Neural crest cell (in vitro differentiated cells): ENCODE measurements at places on chromosomes 12 and 14.

DNA sequence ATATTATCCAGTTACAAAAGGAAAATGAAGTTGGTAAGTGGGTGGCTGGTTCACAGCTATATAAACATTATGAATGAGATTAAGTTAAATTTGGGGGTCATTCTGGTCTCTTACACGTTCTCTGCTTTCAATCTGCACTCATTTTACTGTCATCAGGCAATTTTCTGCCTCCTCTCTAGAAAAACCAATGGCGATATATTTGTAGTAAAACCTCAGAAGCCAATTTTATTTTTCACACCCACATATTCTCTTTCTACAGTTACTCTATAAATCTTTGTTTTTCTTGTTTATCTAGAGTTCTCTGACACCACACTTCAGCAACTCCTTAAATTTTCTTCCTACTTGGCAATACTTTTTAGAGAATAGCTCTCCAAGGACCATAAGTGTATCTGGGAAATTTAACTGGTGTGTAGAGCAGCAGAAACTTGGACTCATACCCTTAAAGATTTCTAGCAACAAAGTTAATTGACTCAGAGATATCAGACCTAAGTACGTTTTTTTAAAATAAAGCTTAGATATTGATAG, 926.9 kb downstream of the TMTC2 start:
- no peak overlapping the region for H3K27ac ChIP-seq
- H3K4me3 ChIP-seq, result no peak overlapping the region
- no peaks in the 10 kb centered on the region for H3K27me3 ChIP-seq
- H3K4me1 ChIP-seq, result no peaks in the 10 kb centered on the region

DNA sequence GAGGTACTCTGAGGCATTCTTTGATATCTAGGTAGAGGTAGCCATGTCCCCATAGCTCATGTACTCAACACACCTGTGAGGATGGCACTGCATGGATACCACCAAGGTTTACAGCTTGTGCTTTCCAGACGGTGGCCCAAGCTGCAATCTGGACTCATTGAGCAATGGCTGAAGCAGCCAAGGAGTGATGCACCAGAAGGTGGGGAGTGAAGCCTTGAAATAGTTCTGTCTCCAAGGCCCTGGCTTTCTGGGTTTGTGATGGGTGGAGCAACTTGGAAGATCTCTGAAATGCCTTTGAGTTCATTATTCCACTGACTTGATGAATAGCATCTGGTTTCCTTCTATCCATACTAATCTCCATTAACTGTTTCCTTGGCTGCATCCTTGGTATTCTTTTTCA, 290.0 kb upstream of the NOVA1 start:
- H3K27ac ChIP-seq, result no peak overlapping the region
- no peak for DNase-seq

DNA sequence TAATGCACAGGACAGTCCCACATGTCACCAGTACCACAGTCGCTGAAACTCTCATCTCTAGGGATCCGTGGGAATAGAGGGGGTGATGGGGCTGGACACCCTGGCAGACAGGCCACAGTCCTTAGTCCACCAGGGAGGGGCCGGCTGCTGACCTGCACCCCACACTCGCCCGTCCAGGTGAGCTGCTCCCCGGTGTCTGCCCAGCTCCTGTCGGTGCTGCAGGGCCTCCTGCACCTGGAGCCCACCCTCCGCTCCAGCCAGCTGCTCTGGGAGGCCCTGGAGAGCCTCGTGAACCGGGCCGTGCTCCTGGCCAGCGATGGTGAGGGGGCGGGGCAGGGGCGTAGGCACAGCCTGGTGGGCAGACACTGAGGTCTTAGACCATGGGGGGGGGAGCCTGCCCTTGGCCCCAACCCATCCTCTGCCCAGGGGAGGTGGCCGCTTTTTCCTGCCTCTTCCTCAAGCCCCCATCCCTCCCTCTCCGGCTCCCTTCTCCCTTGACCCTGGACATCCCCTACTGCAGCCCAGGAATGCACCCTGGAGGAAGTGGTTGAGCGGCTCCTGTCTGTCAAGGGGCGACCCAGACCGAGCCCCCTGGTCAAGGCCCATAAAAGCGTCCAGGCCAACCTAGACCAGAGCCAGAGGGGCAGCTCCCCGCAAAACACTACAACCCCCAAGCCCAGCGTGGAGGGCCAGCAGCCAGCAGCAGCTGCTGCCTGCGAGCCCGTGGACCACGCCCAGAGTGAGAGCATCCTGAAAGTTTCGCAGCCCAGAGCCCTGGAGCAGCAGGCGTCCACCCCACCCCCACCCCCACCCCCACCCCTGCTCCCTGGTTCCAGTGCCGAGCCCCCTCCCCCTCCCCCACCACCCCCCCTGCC, 17.1 kb upstream of the ADSS1 start:
- H3K4me1 ChIP-seq, result peaks cover 4% of the 10 kb centered on the region
- H3K27me3 ChIP-seq, result no peaks in the 10 kb centered on the region
- no peak for DNase-seq
- no peak overlapping the region for H3K4me3 ChIP-seq
- H3K27ac ChIP-seq, result no peak overlapping the region

- peaks cover 72% of the 10 kb centered on the region for H3K27me3 ChIP-seq
- H3K4me1 ChIP-seq, result peaks cover 33% of the 10 kb centered on the region
- peak within 1 kb of the TSS; percentile 75 for H3K4me3 ChIP-seq
- no peak within 1 kb of the TSS for H3K27ac ChIP-seq
- no peaks in the 10 kb centered on the region for H3K36me3 ChIP-seq
- DNase-seq, result no peak
Observed at GRCh38 chr14:100726550-100727085, at the start of gene DLK1. DLK1 (plus strand) TSS chr14:100726892; CDS start chr14:100727069, 177 bp downstream.

DNA sequence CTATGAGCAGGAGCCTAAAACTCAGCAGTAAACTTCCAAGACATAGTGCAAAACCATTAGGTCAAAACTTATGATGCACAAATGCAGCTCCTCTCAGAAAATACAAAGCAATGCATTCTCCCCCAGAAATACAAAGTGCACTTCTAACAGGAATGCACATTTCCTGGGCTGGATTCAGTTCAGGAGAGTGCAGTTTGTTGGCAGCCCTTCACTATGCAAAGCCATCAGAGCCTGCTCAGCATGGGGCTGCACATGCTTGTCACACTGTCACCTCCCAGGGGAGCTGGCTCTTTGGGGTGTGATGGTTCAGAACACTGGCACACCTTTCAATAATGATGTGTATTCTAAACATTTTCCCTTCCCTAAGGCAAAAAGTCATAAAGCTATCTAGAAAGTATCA, 110.4 kb downstream of the KCNK10 start:
- no peaks in the 10 kb centered on the region for H3K27me3 ChIP-seq
- H3K27ac ChIP-seq, result no peak overlapping the region
- H3K4me3 ChIP-seq, result no peak overlapping the region
- no peak for DNase-seq

DNA sequence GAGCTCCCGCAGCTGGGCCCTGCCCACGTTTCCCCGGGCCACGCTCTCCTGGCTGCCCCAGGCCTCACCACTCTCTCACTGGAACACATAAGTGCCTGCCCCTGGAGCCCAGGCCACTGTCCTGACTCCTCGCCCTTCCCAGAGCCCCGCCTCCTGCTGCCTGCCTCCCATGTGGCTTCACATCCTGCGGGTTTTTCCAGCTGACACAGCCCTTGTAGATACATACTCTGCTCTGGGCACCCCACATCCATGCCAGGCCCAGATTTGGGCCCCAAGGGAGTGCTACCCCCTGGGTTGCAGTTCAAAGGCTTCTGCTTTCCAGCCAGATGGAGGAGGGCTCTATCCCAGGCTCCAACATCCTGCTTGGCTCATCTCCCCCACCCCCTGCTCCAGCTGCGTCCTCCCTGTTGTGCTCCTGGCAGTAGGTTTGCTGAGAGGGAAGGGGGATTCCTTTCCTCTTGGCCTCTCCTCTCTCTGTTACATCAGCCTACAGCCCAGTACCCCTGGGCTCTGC, 60.1 kb downstream of the TSPAN9 start:
- H3K27me3 ChIP-seq, result no peaks in the 10 kb centered on the region
- no peak overlapping the region for H3K4me3 ChIP-seq
- DNase-seq, result peak; percentile 25
- H3K4me1 ChIP-seq, result peaks cover 30% of the 10 kb centered on the region
- H3K27ac ChIP-seq, result peak overlapping the region; percentile 43

DNA sequence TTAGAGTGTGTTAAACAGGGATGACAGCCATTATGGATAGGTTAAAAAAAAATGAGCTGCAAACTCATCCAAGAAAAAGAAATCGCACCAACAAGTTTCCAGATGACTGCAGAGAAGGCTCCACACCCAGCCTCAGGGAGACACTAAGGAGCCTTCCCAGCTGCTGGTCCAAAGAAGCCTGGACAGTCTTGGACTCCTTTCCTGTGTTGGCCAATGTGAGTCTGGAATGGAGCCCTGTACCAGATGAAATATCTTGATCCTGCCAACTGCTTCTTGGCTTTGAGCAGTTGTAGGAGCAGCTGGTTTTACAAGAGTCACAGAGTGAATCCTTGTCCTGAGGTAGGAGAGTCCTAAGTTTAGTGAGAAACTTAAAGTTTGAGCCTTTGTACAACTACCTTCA, 44.5 kb downstream of the SLC38A1 start:
- H3K27me3 ChIP-seq, result no peaks in the 10 kb centered on the region
- H3K4me1 ChIP-seq, result peaks cover 7% of the 10 kb centered on the region
- peaks cover 30% of the 10 kb centered on the region for H3K36me3 ChIP-seq
- no peak overlapping the region for H3K4me3 ChIP-seq
- H3K27ac ChIP-seq, result no peak overlapping the region
- no peak for DNase-seq

DNA sequence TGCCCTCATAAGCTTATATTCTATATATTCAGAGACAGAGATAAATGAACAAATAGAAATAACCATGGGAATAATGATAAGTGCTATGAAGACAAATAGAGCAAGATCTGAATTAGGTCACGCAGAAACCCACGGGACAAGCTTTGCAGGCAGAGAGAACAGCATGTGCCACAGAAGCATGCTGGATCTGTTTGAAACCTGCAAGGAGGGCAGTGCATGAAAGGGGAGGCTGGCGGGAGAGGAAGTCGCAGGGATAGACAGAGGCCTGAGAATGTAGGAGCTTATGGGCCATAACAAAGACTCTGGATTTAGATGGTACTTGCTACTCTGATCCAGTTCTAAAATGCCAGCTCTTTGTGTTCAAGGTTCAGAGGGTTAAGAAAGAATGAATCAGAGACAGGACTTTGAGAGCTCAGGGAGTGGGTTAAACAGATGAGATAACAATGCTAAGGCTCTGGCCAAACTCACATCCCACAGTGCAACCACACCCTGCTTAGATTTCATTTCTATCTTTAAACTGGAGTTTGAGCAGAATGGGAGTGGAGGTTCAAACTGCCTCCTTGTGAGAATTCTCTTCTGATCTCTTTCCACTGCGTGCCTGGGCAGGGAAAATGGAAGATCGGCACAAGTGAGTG, 49.2 kb upstream of the PPP1R12A start:
- H3K27ac ChIP-seq, result no peak overlapping the region
- H3K4me3 ChIP-seq, result no peak overlapping the region
- H3K4me1 ChIP-seq, result no peaks in the 10 kb centered on the region
- no peak for DNase-seq

GRCh38 chr14:103593577-103593976, 30.8 kb downstream of the COA8 start:
- no peak for DNase-seq
- H3K27ac ChIP-seq, result peak overlapping the region; percentile 98
- H3K36me3 ChIP-seq, result peaks cover 8% of the 10 kb centered on the region
- H3K4me3 ChIP-seq, result no peak overlapping the region
- H3K4me1 ChIP-seq, result peaks cover 32% of the 10 kb centered on the region

- no peaks in the 10 kb centered on the region for H3K27me3 ChIP-seq
- no peak overlapping the region for H3K4me3 ChIP-seq
- peaks cover 10% of the 10 kb centered on the region for H3K4me1 ChIP-seq
- H3K27ac ChIP-seq, result no peak overlapping the region
- H3K36me3 ChIP-seq, result peaks cover 10% of the 10 kb centered on the region
Observed at GRCh38 chr12:48824112-48824511, 5.8 kb downstream of the CACNB3 start.

DNA sequence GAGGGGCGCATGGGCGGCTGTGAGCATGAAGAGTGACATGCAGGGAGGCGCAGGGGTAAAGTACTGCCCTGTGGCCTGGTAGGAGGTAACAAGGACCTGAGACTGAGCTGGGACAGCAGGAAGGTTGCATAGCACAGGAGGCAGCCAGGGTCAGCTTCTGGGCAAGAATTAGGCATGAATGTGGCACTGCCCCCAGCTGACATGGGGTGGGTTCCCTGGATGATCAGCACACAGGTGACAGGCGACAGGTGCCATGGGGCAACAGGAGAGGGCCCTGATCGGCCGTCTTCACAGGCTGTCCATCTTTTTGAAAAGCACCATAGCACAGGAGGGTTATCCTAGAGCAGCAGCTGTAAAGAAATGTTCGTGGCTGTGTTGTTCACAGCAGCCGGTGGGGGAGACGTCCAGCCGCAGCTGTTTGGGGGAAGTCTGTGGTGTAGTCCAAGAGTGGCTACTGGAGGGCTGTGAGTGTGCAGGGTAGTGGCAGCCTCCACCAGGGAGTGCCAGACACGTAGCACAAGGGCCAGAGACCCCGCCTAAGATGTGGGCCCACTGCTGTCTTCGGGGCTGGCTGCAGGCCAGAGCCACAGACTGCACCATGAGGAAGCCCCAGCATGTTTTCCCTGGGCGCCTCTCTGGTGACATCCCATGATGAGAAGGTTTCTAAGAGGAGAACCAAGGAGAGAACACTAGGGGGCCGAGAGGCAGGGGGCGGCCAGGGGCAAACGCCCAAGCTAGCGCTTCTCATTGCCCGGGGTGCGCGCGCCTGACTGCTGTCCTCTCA, 8.4 kb downstream of the CLBA1 start:
- H3K27me3 ChIP-seq, result no peaks in the 10 kb centered on the region
- no peaks in the 10 kb centered on the region for H3K4me1 ChIP-seq
- H3K4me3 ChIP-seq, result peak overlapping the region; percentile 9
- H3K27ac ChIP-seq, result no peak overlapping the region
- peaks cover 17% of the 10 kb centered on the region for H3K36me3 ChIP-seq

DNA sequence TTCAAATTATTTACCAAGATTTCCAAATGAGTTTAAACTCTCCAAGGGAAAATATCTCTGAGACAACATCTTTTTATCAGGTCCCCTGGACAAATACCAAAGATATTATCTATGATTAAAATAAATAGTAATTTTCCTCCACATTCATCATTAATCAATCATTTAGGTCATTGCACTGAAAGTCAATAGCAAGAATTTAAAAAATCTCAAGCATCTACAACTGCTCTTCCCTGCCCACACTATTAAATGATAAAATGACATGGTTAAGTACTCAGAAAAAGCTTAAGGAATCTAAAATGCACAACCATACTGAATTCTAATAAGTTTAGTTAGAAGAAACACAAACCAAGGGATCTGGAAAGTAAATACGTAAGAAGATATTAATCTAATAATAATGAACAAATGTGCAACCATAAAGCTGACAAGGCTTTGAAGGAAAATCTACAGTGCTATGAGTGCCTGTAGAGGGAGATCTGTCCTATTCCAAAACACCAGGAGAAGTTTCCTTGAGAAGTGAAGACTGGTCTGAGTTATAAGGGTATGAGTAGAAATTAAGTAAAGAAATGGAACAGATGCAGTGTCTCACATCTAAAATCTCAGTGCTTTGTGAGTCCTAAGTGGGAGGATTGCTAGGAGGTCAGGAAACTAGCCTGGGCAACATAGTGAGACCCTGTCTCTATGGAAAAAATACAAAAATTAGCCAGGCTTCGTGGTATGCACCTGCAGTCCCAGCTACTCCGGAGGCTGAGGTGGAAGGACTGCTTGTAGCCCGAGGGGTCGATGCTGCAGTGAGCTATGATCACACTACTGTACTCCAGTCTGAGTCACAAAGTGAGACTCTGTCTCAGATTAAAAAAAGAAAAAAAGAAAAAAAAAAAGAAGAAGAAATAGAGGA, 19.2 kb downstream of the INTS13 start:
- H3K4me3 ChIP-seq, result peak overlapping the region; percentile 2
- peaks cover 8% of the 10 kb centered on the region for H3K36me3 ChIP-seq
- H3K4me1 ChIP-seq, result peaks cover 21% of the 10 kb centered on the region
